MM.1S (cell line): ENCODE measurements at places on chromosomes 5 and 9.
A peak's percentile ranks its signal among the peaks of the same experiment; 100 is the strongest.

DNA sequence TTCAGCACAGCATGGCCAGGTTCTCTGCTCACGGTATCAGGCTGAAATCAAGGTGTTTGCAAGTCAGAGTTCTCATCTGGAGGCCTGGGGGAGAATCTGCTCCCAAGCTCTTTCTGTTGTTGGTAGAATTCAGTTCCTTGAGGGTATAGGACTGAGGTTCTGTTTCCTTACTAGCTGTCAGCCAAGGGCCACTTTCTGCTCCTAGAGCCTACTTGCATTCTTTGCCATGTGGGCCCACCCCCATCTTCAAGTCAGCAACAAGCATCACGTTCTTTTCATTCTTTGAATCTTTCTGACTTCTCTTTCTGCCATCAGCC, 7.4 kb upstream of the CDC42SE2 start:
- no peak for DNase-seq

DNA sequence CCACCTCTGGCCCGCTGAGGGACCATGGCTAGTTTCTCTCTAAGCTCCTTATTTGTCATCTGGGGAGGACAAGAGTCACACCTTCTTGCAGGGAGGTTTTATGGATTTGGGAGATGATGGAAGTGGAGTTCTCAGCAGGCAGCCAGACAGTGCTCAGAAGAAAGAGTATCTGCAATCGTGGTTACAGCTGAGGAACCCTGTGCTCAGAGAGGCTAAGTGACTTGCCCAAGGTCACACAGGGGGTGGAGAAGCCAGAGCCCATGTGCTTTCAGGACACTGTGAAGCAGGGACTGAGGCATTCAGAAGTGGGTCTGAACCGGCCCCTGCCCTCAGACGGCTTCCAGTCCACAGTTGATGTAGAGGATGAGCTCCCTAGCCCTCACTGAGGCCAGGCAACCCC, 10.8 kb downstream of the PRRX2 start:
- DNase-seq = no peak

DNA sequence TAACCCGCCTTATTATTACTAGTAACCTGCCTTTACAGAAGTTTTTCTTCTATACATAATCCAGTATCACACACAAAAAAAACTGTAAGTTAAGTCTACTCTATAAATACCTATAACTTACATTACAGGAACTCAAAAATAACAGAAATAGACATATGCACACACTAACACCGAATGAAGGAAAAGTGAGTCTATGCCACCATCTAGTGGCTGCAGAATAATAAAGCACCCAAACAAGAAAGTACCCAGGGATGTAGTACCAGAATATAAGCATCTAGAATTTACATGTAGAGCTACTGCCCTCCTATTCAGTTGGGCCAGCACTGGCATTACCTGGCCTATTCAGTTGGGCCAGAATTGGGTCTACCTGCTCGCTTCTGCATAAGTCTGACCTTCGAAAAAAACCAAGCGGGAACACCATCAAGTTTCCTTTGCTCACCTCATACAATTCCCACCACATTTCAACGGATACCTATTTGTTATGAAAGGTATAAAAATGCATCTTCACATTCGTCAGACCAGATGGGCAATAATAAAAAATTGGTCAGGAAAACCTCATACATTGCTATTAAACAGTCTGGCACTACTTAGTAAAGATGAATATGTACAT, 4.0 kb upstream of the NIPSNAP3A start:
- DNase-seq = peak; percentile 69

DNA sequence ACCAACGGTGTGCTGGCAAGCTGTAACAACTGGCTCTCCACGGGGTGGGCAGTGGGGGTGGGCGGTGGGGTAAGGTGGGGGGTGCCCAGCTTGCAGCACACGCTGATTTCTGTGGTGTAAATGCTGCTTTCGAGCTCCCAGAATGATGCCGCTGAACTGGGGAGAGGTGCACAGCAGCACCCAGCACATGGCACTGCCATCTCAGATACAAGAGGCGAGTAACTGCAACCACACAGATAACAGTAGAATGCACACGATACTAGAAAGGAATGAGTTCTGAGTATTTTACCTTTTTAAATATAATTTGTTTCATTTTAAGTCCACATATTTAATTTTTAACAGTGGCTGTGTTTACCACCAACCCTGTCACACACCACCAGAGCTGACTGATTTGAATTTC, 87.9 kb downstream of the SEMA4D start:
- no peak for DNase-seq

- DNase-seq = peak; percentile 87
Measured at GRCh38 chr5:132896685-132897084, 23.2 kb downstream of the LEAP2 start.

DNA sequence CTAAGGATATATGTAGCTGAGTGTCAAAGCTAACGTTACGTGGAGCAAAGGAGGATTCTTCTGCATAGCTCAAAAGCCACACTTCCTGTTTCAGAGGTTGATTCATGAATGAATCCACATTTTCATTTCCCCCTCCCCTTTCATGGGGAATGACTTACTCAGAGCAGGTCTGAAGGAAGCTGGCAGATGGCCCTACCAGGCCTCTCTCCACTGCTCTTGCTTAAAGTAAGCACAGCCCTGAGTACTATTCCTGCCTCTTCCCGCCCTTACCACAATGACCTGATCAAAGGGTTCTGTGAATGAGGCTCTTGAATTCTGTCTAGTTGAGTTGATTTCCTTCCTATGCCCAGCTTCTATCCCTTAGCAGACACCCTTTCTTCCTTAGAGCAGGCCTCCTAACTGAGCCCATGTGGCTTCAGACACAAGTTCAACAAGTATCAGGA, 6.3 kb downstream of the IGIP start:
- no peak for DNase-seq

GRCh38 chr5:6712577-6713273, 507 bp upstream of the TENT4A start:
- DNase-seq = peak; percentile 96

DNA sequence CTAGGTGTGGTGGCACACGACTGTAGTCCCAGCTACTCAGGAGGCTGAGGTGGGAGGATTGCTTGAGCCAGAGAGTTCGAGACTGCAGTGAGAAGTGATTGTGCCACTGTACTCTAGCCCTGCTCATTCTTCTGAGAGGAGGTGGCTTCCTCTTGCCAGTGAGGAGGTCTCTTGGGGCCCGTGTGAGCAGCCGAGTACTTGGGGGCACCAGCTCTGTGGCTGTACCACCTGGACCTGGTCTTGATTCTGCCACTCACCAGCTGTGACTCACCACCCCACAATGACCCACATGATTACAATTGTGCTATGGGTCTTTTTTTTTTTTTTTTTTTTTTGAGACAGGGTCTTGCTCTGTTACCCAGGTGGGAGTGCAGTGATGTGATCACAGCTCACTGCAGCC, 18.0 kb upstream of the CRB2 start:
- DNase-seq = no peak

DNA sequence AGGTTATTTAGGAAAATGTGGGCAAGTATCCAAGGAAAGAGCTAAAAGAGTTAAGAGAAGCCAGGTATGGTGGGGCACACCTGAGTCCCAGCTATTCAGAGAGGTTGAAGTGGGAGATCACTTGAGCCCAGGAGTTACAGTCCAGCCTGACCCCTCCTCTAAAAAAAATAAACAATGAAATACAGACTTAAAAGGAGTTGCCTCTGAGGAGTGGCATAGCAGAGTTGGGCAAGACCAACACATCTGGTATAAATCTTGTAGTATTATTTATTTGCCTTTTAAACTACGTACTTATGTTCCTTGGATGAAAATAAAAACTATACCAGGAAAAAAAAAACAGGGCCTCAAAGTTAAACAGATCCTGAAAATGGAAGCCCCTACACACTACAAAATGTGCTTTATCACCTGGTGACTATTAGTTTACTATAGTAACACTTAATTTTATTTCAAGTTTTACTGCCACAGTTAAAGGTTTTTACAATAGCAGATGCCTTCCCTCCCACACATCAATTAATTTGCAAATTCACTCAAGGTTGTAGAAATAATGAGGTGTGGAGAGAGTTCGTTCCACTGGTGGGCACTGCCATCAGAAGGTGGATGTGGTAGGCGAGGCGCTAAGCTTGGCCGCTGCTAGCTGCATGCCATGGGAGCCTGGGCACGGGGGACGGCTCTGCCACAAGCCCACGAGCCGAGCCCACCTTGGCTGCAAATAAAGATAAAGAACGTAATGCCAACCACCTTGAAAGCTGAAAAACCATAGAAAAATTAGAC, 48.0 kb downstream of the MED27 start:
- no peak for DNase-seq

GRCh38 chr5:155472780-155473179, 459.2 kb downstream of the KIF4B start:
- no peak for DNase-seq

GRCh38 chr5:173786286-173787187, 101.6 kb upstream of the CPEB4 start:
- no peak for DNase-seq

DNA sequence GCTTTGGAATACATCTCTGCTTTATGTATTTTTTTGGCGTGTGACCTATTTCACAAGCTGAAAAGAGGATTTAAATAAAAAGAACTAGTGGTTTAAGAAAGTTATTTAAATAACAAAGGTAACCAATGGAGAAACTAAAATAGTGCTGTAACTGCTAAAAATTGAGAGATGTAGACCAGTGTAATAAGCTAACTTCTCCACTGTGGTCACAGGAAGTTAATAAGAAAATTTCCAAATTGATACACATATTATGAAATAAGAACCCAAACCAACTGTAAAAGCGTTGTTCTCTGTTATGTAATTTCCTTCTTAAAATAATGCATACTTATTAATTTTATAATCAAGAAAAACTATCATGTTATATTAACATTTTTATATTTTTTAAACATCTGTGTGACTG, 29.1 kb upstream of the ZFAND5 start:
- DNase-seq = no peak

DNA sequence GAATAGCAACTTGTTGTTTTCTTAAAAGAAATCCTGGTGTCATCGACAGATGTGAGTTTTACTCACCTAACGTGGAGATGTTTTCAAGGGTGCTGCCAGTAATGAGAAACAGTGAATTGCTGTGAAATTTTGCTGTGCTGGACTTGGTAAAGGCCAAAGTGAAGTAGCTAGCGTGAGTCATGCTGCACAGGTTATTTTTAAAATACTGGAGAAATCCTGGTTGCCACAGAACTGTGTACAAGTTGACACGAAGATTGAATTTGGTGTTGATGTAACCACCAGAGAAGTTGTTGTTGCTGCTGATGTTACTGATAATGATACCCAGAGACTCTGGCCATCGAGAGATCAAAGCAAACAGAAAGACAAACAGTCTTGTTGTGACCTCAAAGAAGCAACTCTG, 187.9 kb upstream of the NFIL3 start:
- no peak for DNase-seq

GRCh38 chr9:77531400-77531799, 116.7 kb downstream of the GNA14 start:
- DNase-seq = no peak

DNA sequence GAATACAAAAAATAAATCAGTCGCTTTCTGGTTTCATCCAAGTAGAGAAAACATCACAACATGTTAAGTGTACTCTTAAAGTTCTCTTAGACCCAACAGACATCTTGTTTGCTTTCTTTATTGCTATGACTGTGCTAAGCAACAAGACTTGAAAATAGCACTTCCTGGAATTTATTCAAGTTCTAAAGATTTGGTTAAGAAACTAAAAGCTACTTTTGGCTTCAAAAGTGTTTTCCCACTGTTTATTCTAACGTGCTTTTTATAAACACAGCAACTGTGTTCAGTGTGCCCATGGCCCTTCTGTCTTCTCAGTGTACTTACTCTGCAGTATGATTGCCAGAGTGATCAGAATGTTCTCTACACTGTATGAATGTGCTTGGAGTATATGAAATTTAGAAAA, 109.8 kb downstream of the GIN1 start:
- DNase-seq = no peak

GRCh38 chr9:70411121-70411929, 3.1 kb downstream of the KLF9 start:
- no peak for DNase-seq

- DNase-seq = peak; percentile 79
Measured at GRCh38 chr5:140351609-140352334, 5.4 kb upstream of the HBEGF start.

DNA sequence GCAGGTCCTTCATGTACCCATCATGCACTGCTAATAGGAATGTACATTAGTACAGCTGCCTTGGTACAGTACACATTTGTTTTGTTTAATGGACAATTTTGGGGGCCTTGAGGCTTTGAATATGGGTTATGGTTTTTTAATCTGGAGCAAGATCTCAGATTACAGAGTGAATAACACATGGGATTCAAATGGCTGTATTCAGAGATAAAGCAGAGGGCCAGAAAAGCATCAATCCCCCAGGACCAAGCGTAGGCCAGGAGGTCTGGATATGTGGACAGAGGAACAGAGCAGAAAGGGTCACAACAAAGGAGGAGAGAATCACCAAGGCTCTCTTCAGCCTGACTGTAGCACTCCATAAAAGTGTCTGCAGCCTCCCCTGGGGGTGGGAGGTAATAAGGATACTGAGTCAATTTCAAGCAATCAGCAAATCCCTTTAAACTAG, 47.7 kb upstream of the STK32A start:
- DNase-seq = no peak

- DNase-seq = no peak
Measured at GRCh38 chr5:68193481-68194036, 22.0 kb upstream of the PIK3R1 start.

DNA sequence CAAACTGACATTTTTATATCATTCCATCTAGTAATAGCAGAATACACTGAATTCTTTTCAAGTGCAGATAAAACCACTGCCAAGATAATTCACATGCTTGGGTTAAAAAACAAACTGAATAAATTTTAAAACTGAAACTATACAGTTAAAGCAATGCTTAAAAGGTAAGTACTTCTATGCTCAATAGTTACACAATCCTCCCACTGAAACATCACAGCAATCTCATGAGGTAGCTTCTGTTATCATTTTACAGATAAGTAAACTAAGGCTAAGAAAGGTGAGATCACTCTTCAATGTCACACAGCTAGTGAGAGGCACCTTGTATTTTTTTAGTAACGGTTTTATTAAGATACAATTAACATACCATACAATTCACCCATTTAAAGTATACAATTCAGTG, 13.4 kb upstream of the GOLGA1 start:
- no peak for DNase-seq

DNA sequence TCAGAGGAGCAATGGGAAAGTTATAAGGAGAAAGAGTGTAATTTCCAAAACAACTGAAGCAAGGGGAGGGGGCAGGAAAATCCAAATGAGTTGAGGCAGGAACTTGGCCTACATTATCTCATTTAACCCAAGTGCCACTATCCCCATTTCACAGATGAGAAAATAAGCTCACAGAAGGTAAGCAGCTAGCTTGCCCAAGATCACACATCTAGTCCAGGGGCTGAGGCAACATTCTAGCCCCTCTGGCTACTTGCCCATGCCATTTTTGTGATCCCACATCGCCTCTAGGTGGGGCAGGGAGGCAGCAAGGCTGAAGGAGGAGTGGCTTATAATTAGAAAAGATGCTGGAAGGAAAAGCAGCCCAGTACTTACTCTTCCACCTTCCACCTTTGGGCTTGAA, 2.6 kb upstream of the PSIP1 start:
- DNase-seq = no peak

DNA sequence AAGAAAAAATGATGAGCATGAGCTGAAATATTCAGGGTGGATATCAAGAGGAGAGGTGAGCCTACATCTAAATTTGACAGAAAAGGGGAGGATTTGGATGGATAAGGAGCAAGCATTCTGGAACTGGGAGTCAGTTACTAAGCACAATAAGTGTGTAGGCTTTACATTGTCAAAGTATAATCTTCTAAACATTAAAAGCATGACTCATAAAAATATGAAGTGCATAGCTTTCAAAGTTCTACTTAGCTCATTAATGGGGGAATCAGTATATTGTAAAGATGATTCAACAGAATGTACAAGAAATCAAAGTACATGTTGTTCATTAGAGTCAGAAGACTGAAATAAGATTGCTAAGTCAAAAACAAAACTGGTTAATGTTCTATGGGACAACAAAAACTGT, 248.0 kb upstream of the GAS1 start:
- no peak for DNase-seq
